ENCODE measurements at places on chromosomes 2 and 18. TPM values are rescaled to one million over a fixed set of nuclear protein-coding genes. Genes with fewer than 3 reads are reported as not detected.

The CFAP65 gene
- not detected for total RNA-seq

The UPP2 gene
- not detected for total RNA-seq

The TBR1 gene
- total RNA-seq: 0.08 TPM

The TDRD15 gene
- not detected for total RNA-seq

The ANKMY1 gene
- total RNA-seq: 7.1 TPM

The CCDC141 gene
- not detected for total RNA-seq

The SFT2D3 gene
- total RNA-seq: 8.7 TPM

The EHD3 gene
- 11.4 TPM for total RNA-seq

Measured in kidney epithelial cell (primary cell).